ENCODE measurements at places on chromosomes 16 and 17.

- peak; percentile 47 for DNase-seq
Measured at GRCh38 chr16:1678500-1679098, 520 bp downstream of the JPT2 start.

DNA sequence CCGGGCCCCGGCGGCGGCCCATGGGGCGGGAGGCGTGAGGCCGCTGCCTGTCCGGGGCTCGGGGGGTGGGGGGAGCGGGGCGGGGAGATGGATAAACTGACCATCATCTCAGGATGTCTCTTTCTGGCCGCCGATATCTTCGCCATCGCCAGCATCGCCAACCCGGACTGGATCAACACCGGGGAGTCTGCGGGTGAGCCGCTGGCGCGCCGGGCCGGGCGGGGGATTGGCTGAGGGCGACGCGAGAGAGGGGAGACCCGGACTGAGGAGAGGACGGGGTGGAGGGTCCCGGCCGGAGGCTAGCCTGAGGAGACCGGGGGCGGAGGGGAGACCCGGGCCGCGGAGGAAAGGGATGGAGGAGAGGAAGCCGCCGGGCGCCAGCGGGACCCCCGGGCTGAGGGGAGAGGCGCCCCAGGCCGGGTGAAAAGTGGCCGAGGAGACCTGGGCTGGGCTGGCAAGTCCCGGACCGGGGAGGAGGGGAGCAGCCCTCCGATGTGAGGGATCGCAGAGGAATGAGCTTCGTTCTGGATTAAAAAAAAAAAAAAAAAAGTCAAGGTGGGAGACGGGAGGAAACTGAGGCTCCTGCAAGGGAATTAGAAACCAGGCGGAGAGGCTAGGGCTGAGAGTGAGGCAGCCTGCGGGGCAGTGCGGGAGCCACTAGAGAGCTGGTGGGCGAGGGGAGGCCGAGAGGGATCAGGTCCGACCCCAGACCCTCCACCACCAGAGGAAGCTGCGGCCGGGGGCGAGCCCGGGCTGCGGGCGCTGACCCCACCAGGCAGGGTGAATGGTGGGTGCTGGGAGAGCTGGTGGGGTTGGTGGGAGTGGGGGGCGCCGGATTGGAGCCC, 526 bp downstream of the MOSMO start:
- DNase-seq = peak; percentile 19

- no peak for DNase-seq
Measured at GRCh38 chr16:19809121-19809635, 75.5 kb downstream of the GPRC5B start.

GRCh38 chr16:20181416-20181815, 107.7 kb upstream of the GPR139 start:
- DNase-seq = no peak

DNA sequence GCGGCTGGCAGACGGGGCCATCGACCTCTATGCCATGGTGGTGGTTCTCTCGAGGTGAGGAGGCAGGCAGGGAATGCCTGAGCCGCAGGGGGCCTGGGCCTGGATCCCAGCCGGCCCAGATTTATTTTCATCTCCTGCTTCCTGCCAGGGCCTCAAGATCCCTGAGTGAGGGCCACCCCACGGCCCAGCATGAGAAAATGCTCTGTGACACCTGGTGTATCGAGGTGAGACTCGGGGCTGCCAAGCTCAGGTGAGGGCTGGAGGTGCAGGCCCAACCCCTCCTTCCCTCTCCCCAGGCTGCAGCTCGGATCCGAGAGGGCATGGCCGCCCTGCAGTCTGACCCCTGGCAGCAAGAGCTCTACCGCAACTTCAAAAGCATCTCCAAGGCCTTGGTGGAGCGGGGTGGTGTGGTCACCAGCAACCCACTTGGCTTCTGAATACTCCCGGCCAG, 4.9 kb downstream of the ACADVL start:
- no peak for DNase-seq

- DNase-seq = no peak
Measured at GRCh38 chr16:4767872-4768548, 1.0 kb upstream of the ZNF500 start.

- no peak for DNase-seq
Measured at GRCh38 chr17:15194859-15195277, 70.3 kb downstream of the PMP22 start.

DNA sequence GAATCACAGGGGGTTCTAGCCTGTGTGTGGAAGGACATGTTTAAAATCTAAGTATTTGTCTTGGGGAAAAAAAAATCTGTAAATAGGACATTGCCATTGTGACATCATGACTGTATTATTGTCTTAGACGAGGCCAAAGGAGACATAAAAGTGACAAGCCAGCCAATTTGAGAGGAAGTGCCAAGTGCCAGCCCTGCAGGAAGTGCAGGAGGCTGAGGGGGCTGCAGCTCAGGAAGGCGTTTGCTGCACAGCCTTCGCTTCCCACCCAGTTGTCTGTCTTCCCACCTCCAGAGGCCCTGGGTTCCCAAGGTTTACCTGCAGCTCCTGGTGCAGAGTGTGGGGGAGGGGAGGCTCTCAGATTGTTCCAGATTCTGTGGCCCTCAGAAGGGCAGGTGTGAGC, 1.3 kb downstream of the ADCY7 start:
- DNase-seq = no peak
